Liver (tissue), 10 donors: ENCODE measurements at places on chromosomes 2 and 18. TPM values are rescaled to one million over a fixed set of nuclear protein-coding genes. Genes with fewer than 3 reads are reported as not detected.

The MC2R gene
- not detected for total RNA-seq

The OR6B2 gene
- total RNA-seq, result not detected

GRCh38 chr2:237432484-237433092 lies 18.6 kb upstream of the COL6A3 start:
- DNase-seq, result no peak

DNA sequence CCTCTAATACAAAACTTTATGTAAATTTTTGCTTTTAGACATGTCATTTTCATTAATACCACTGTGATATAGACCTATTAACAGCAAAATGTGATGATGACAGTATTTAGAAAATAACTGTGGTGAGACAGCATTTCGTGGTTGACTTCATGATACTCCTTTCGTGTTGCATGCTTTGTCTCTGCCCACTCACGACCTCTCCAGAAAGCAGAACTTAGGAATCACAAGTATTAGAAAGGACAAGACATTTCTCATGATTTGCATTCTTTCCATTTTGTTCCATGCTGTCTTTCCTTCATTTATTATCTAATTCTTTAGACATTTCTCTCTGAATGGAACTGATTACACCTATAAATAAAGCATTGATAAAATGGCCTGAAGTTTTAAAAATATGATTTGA lies 85.2 kb upstream of the POU3F3 start:
- no peak for DNase-seq

DNA sequence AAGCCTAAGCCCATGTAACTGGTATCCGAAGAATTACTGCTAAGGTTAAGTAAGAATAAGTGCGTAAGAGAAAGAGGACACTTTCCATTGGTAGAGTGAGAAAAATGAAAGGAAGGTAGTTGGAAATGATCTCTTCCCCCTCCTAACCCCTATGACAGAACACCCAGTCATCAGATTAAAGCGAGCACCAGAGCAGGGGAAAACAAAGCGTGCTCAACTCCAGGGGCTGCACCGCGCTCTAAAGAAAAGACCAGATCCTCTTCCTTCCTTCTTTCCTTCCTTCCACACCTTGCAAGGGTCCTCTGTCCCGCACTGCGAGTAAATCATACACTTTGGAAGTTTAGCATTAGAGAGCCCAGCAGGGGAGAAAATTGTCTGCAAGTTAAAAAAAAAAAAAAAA lies 971 bp upstream of the CDH7 start:
- DNase-seq, result no peak

DNA sequence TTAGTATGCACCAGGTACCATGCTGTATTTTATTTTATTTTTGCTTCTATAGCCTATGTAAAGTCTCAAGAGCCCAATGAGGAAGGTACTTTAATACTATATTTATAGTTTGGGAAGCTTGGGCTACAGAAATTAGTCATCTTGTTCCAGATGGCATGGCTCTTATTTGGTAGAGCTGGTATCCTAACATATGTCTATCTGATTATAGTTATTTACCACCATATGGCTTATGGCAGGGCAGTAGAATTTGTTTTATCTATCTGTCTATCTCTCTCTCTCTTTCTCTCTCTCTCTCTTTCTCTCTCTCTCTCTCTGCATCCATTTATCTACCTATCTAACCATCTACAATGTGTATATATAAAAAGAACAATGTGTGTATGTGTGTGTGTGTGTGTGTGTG lies 1293.7 kb upstream of the SLC39A10 start:
- DNase-seq, result no peak

DNA sequence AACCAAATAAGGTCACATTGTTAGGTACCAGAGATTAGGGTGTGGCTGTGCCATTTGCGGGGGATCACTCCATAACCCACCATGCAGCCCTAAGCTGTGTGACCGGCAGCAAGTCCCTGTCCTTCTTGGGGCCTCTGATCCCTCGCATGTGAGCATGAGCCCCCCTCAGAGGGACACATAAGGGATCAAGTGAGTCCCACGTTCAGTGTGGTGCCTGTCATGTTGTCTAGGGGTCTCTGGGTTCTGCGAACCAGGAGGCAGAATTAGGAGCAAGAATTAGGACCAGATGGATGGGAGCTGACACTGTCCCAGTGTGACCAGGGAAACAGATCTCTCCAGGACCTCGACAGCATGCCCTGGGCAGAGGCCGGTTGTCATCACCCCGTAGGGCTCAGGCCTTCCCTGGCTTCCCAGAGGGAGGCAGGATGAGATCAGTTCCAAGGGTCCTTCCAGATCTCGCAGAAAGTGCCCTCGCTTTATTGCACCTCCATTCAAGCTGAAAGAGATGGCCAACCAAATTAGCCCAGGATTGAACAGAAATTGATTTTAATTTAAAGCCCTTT lies 113.2 kb upstream of the OTOS start:
- no peak for DNase-seq

DNA sequence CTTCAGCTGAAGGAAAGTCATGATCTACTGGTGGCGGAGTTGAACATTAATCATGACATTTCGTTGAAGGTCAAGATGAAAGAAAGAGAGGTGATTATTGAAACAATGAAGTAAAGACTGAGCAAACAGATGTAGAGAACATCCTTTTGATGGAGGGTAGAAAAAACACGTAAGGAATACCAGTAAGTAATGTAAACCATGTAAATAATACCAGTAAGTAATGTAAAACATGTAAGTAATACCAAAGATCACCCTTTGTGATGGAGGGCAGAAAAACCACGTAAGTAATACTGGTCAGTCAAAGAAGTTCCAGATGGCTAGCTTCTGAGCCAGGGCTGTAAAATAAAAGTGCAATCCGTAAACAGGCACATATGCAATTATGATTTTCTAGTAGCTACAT lies 1387.7 kb downstream of the SUCLG1 start:
- DNase-seq, result no peak

- DNase-seq, result no peak
These were observed 179.8 kb upstream of the REG3G start for GRCh38 chr2:78845664-78846185.

GRCh38 chr2:2016651-2017311 lies 272.5 kb upstream of the PXDN start:
- no peak for DNase-seq

DNA sequence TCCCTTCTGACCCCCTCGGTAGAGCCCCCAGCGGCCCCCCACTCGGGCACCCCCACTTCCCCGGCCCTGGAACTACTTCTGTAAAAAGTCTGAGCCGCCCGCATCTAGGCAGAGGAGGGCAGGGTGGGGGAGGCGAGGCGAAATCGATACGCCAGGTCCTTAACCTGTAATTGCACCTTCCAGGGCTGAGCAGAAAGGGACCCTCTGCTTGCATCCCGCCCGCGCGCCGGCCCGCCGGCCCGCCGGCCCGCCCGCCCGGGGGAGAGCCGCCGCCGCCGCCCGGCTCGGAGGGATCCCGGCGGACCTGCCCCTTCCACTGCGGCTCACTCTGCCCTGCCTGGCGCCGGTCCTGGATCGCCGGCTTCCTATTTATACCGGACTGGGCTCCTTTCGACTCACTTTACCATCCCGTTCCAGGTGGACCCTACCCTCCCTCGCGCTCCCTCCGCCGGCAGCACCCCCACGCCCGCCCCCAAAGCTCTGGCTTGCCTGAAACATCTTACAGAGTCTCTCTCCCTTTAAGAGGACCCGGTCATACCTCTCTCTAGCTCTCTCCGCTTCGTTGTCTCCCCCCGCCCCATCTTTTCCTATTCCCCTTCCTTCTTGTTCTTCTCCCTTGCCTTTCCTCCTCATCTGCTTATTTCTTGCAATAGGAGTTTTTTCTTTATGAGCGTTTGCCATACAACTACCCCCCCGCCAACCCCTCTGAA lies 797 bp downstream of the KLHL14 start:
- no peak for DNase-seq

- DNase-seq, result peak; percentile 58
These were observed 135.4 kb upstream of the MGAT5 start for GRCh38 chr2:134118279-134119116.

- peak; percentile 56 for DNase-seq
These were observed 1.7 kb upstream of the LDLRAD4 start for GRCh38 chr18:13216711-13217465.

GRCh38 chr2:210459880-210460279 lies 16.7 kb downstream of the LANCL1 start:
- no peak for DNase-seq

- DNase-seq, result no peak
These were observed 1045.5 kb upstream of the NXPH2 start for GRCh38 chr2:139825726-139826125.

DNA sequence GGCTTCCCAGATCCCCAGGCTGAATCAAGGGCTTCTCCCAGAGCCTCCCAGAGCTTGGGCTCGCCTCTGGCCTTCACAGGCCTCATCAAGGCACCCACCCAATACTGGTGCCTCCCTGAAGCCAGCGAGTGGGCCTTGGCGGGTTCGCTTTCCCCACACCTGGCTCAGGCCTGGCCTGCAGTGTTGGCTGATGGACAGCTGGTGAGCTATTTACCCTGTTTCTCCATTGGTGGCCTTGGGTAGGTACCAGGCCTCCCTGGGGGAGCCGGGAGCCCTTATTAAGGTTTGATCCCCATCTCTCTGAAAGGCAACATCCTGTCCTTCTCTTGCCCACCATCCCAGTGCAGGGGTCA lies 18.2 kb upstream of the DUSP2 start:
- no peak for DNase-seq

GRCh38 chr2:221606424-221606823 lies 34.3 kb upstream of the EPHA4 start:
- no peak for DNase-seq

GRCh38 chr18:44828080-44828479 lies 147.4 kb downstream of the SETBP1 start:
- no peak for DNase-seq

DNA sequence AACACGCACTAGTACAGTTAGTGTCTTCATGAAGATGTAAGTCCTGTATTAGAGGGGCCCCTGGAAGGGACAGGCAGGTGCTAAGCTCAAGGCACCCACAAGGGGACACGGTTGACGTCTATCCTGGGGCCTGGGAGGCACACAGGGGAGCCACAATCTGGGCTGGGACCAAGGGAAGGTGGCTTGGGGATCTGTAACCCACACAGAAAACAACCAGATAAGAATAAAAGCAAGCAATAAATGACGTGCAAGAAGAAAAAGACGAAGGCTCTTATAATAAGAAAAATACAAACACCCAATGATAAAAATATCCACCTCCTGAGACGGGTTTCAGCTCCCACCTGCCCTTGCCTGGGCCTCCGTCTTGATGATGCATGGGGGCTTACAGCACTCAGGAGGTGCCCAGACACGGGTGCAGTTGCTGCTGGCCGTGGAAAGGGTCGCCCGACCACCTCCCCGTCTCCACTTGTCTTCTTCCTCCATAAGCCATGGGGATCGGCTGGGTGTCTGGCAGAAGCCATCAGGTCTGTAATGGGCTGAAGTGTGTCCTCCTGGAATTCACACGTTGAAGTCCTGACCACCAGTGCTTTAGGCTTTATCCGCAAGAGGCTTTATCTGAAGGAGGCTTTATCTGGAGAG lies 73.9 kb downstream of the TWIST2 start:
- DNase-seq, result no peak
